KBM-7 (cell line): ENCODE measurements at places on chromosomes 3 and 15.

DNA sequence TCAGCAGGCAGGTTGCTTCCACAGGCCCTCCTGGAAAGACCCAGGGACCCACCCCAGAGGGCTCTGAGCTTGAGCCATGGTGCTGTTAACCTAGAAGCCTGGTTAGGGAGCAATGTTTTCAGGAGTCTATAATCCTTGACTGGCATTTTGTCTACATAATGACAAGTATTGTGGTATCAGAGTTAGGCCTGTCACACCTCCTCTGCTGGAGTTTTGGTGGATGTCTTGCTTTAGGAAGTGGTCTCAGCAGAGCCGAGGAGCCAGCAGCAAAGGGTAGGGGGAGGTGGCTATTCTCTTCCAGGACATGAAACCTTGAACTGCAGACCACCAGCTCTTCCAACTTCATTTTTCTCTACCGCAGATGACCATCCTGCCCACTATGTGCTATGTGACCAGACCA is 76.1 kb downstream of the CLSTN2 start:
- DNase-seq: no peak

DNA sequence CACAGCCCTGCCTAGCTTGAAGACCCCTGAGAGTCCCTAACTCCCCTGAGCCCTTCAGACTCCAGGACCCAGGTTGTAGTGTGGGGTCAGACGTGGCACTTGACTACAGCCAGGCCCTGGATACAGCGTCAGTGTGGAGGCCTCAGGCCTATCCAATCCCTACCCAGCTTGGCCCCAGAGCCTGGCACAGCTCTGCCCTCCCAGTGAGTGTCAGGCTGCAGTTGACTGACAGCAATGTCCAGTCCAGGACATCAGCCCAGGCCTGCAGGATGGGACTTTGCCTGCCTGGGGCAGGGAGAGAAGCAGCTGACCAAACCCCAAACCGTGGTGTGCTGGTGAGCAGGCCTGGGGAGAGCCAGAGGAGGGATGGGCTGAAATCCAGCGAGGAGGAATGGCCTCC is 27.3 kb downstream of the KLF13 start:
- DNase-seq: no peak

GRCh38 chr3:81743096-81744025 is 18.1 kb downstream of the GBE1 start:
- DNase-seq: no peak

DNA sequence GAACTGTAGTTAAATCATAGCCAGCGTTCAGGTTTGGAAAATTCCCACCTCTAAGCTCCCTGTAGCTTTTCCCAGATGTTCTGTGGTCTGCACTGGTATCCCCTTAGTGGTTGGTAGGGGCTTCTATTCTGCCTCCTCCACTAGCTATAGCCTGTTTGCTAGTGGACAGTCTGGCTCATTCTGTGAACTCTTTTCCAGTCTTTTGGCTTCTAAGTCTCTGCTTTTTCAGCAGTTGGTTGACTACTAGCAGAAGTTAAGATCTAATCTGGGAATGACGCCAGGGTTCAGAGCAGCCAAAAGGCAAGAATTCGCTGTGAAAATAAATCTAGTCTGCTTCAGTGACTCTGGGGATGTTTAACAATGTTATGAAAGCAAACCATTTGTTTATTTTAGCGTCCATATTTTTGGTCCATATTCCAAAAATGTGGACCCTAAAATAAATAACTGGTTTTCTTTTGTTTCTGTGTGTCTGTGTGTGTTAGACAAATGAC is 73.7 kb upstream of the WDR72 start:
- DNase-seq: no peak

GRCh38 chr3:195106418-195106906 is 164.5 kb downstream of the XXYLT1 start:
- DNase-seq: peak; percentile 62

DNA sequence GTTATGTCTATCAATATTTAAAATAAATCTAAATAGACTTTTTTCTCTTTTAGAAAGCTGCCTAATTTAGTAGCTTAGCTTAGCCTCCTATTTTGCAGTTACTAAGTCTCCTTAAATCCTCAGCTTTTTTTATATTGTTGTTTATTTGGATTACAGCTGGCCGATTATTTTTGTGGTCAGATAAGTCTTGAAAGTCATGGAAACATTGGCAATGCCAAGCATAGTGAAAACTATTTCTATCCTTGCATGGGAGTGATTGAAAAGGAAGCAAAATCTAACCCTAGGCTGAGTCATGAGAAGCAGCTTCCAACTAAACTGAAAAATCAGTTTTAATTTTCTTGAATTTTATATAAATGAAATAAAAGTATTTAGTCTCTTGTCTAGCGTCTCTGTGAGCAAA is 1063.0 kb upstream of the GBE1 start:
- no peak for DNase-seq

DNA sequence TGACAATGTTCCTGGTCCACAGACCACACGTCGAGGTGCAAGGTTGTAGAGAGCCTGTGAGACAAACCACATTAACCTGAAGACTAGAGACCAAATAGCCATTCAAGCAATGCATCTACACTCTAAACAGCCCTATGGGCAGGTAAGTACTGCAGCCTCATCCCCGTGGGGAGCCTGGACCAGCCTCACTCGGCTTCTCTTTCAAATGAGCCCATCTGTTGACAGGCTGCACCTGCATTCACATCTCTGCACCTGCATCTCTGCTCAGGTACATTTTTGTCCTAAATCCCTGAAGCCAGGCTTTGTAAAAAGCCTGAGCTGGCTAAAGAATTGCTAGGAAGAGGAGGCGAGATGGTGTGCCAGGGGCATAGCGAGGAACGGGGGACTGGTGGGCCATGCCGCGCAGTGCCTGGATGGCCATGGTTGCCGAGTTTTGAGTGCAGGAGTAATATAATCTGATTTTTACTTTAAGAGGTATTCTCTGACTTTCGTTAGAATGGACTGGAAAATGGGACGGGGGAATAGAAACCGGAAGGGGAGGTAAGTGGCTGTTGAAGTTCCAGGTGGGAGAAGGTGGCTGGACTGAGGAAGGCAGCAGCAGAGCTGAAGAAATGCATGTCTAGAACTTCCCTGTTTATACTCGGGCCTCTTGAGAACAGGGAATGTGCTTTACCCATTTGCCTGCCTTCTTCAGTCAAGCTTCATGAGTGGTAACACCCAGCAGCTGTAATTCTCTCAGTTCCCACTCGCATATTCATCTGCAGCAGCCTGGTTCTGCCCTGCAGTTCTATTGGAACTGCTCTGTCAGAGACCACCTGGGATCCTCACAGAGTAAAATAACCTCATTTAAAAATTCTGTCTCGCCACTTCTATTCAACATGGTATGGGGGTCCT is 226.4 kb downstream of the OPA1 start:
- no peak for DNase-seq

DNA sequence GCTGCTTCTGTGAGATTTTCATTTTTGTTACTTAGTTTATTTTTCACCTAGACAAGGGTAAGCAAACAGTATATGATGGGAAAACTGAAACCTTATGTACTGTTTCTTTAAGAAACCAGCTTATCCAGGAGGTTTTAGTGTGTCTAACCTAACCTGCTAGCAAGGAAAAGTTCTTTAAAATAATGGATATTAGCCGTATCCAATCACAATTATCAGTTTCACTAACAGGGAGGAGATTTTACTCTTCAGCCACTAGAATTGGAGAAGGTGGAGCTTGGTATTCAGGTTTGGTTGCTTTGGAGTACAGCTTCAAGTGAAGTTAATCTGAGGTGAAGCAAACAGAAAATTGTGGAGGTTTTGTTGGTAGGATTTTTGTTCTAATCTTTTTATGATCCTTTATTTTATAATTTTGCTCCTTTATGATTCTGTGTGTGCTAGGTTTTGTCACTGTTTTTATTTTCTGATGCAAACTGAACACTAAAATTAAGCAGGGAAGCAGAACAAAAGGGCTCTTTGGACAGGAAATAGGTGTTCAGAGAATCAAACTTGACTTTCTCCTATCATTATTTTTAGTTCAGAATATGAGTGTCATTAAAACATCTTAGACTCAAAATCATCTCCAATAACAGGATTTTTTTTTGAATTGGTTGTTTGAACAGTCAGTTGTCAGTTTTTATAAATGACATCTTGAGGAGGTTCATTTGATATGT is 13.0 kb downstream of the ZFAND6 start:
- DNase-seq: peak; percentile 98

DNA sequence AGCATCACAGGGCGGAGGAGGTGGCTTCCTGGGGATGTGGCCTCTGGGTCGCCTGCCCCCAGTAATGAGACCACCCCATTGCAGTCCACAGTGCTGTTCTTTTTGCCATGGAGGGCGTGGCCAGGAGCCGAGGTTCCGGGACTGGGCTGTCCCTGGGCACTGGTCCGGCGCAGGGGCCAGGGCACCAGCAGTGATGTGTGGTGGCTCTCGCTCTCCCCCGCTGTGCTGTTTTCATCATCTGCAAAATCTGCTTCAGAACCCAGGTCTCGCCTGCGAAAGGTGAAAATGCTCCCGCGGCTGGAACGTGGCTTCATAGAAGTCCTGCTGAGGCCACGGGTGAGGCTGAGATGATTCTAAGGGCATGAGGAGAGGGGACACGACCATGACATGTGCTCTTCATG is 45.8 kb downstream of the SCN5A start:
- DNase-seq: no peak

- no peak for DNase-seq
These were observed 603.1 kb downstream of the NLGN1 start for GRCh38 chr3:174000675-174001074.

DNA sequence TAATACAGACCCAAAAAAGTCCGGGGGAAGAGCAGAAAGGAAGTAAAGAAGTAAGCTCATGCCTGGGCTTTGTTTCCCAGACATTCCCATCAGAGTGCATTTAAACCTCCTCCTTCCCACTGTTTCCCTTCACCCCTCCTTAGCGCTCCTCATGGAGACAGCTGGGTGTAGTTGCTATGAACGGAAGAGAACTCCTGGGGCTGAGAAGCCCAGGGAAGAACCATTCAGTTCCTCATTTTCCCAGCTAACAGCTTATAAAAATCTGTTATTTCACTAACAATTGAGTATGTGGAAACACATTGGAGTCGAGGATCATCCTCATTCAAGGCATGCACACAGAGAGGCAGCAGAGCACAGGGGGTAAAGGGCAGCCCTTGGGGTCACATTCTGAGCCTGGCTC is 299.3 kb downstream of the SHQ1 start:
- DNase-seq: no peak

- DNase-seq: no peak
These were observed 27.7 kb upstream of the VPS33B start for GRCh38 chr15:91050128-91050455.

DNA sequence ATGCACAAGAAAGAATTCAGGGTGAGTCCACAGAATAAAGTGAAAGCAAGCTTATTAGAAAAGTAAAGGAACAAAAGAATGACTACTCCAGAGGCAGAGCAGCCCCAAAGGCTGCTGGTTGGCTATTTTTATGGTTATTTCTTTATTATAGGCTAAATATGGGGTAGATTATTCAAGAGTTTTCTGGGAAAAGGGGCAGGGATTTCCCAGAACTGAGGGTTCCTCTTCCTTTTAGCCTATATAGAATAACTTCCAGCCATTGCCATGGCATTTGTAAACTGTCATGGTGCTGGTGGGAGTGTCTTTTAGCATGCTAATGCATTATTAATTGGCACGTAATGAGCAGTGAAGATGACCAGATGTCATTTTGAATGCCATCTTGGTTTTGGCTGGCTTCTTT is 13.6 kb downstream of the GLDN start:
- no peak for DNase-seq

DNA sequence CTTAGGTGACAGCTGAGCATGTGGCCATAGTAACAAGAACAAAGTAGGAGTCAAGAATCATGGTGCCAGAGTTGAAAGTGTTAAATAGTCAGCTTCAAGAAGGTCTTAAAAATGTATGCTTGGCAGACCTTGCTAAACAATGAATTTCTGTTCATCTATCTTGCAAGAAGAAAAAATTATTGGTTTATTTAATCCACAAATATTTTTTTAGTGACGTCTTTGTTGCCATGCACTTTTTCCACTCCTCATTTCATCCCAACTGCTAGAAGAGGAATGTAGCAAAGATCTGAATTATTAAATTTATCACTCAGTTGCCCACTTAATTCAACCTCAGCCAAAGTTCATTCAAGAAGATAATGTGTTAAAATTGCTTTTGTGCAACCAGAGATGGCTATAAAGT is 3.2 kb upstream of the SLC4A7 start:
- no peak for DNase-seq

DNA sequence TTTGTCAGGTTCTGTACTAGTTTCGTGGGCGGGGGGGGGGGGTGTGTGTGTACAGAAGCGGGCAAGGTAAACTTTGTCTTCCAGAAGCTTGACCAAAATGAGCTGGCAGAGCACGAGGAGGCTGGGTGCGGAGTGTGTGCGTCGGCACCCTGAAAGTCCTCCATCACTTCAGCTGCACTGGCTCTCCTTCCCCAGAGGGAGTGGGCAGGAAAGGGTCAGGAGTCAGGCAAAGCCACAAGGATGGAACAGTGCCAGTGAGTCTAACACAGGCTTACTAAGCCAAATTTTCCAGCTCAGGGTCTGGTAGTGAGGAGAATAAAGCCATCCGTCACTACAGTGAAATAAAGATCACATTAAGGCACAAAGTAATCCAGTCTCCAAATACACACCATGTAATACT is 11.9 kb upstream of the SH3GL3 start:
- no peak for DNase-seq

DNA sequence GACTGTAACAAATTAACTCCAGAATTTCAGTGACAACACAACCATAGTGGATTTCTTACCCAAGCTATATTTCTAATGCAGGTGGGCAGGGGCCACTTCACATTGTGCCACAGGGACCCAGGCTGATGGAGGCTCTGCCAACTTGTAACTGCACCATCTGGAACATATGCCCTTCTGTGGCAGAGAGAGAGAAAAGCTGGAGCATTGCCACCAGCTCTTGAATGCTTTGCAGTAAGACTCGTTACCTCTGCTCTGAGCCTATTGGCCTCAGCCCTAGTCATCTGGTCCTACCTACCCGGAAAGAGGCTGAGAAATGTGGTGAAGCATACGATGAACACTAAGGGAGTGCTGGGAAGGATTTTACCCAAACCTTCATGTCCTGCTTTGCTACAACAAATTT is 587.1 kb downstream of the ZNF385D start:
- no peak for DNase-seq

DNA sequence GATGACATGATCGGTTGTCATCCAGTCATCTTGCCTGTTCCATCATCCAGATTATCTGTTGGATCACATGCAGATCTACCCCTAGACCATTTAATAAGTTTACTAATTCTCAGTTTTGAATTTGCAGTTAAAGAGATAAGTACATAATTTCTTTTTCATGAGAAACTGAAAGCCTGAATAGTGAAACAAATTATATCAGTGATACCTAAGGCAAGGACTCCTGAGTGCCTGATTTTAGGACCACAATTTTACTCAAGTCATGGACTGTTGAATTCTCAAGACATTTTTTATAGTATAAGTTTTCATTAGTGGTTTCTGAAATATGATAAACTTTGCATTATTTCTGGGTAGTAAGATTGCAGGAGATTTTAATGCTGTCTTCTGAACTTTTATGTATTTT is 13.2 kb downstream of the SIDT1 start:
- DNase-seq: no peak
